Tibial artery (tissue), 4 donors: ENCODE measurements at places on chromosomes 5 and 9.

DNA sequence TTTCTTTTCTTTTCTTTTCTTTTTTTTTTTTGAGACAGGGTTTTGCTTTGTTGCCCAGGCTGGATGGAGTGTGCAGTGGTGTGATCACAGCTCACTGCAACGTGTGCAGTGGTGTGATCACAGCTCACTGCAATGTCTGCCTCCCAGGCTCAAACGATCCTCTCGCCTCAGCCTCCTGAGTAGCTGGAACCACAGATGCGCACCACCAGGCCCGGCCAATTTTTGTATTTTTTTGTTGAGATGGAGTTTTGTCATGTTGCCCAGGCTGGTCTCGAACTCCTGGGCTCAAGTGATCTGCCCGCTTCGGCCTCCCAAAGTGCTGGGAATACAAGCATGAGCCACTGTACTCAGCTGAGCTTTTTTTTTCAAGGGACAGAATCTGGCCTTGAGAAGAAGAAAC is 36.8 kb upstream of the TJP2 start:
- H3K27ac ChIP-seq = no peak overlapping the region
- no peaks in the 10 kb centered on the region for H3K36me3 ChIP-seq
- H3K4me1 ChIP-seq = peaks cover 27% of the 10 kb centered on the region
- no peak overlapping the region for H3K4me3 ChIP-seq
- DNase-seq = no peak

- no peaks in the 10 kb centered on the region for H3K27me3 ChIP-seq
- H3K4me1 ChIP-seq = no peaks in the 10 kb centered on the region
- no peak overlapping the region for H3K27ac ChIP-seq
- H3K36me3 ChIP-seq = no peaks in the 10 kb centered on the region
- no peak for DNase-seq
These were observed 1111.8 kb downstream of the TAF11L14 start for GRCh38 chr5:18745988-18746615.

- no peaks in the 10 kb centered on the region for H3K4me1 ChIP-seq
- DNase-seq = no peak
- H3K27me3 ChIP-seq = no peaks in the 10 kb centered on the region
- no peak overlapping the region for H3K4me3 ChIP-seq
These were observed 29.5 kb downstream of the KCNN2 start for GRCh38 chr5:114391321-114391720.

DNA sequence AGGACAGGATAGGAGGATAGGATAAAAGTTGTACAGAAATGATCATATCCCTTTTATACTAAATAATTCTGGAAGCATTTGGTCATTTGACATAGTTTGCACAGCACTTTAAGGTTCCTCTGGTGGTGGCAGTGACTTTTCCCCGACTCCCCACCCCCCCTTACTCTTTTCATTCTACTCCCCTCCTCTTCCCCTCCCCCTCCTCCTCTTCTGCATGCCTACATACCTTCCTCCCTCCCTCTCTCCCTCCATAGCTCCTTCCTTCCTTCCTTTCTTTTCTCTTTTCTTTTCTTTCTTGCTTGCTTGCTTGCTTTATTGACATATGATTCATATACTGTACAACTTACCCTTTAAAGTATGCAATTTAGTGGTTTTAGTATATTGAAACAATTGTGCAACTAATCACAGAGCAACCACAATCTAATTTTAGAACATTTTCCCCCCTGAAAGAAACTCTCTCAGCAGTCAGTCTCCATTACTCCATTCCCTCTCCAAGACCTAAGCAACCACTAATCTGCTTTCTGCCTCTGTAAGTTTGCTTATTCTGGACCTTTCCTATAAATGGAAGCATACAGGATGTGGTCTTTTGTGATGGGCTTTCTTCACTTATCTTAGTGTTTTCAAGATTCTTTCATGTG is 159.0 kb downstream of the HACD4 start:
- no peak overlapping the region for H3K4me3 ChIP-seq
- no peak for DNase-seq
- no peaks in the 10 kb centered on the region for H3K4me1 ChIP-seq
- H3K36me3 ChIP-seq = no peaks in the 10 kb centered on the region

DNA sequence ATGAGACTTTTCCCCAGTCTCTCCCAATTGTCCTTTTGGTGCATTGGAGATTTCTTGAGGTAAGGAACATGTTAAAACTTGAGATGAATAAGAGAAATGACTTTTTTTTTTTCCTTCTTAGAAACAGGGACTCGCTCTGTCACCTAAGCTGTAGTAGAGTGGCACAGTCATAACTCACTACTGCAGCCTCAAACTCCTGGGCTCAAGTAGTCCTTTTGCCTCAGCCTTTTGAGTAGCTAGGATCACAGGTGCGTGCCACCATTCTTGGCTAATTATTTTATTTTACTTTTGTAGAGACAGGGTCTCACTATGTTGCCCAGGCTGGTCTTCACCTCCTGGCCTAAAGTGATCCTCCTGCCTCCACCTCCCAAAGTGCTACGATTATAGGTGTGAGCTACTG is 25.9 kb downstream of the CDC42SE2 start:
- H3K27ac ChIP-seq = no peak overlapping the region
- no peaks in the 10 kb centered on the region for H3K36me3 ChIP-seq
- no peaks in the 10 kb centered on the region for H3K4me1 ChIP-seq
- H3K4me3 ChIP-seq = no peak overlapping the region

GRCh38 chr5:121152411-121152810 is 688.3 kb downstream of the PRR16 start:
- no peak for DNase-seq
- H3K27me3 ChIP-seq = no peaks in the 10 kb centered on the region
- H3K4me1 ChIP-seq = no peaks in the 10 kb centered on the region
- no peak overlapping the region for H3K27ac ChIP-seq

GRCh38 chr5:52693280-52693679 is 94.4 kb upstream of the ITGA1 start:
- H3K27me3 ChIP-seq = no peaks in the 10 kb centered on the region
- H3K36me3 ChIP-seq = no peaks in the 10 kb centered on the region
- no peak overlapping the region for H3K4me3 ChIP-seq
- peak; percentile 41 for DNase-seq

DNA sequence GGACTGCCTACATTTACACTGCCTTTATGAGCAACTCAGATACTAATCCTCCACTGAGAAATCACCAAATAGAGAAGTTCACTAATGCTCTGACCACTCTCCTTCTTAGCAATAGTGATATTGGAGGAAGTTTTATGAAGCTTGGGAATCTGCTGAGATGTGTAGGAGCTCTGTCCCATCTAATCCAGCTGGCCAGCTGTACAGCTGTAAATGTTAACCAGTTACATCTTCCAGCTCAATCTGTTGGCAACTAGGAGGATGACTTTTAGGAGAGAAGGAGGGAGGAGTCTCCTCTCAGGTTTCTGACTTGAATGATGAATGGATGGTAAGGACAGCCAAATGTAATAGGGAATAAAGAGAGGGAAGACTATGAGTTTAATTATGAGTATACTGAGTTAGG is 36.3 kb upstream of the LRRC19 start:
- H3K4me3 ChIP-seq = no peak overlapping the region
- no peaks in the 10 kb centered on the region for H3K4me1 ChIP-seq
- no peak overlapping the region for H3K27ac ChIP-seq
- no peaks in the 10 kb centered on the region for H3K36me3 ChIP-seq
- DNase-seq = no peak
- no peaks in the 10 kb centered on the region for H3K27me3 ChIP-seq

DNA sequence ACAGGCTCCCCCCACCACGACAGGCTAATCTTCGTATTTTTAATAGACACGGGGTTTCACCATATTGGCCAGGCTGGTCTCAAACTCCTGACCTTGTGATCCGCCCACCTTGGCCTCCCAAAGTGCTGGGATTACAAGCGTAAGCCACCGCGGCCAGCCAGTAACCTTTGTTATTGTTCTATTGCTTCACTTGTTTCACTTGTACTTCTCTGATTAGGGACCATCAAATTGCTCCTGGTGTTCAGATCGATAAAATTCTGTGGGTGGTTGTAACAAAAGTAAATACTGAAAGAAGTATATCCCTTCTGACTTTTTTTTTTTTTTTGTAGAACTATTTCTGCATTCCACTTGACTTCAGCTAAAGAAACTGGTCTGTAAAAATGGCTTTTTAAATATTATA is 445.5 kb upstream of the CDH10 start:
- no peak overlapping the region for H3K27ac ChIP-seq
- no peak overlapping the region for H3K4me3 ChIP-seq
- no peaks in the 10 kb centered on the region for H3K27me3 ChIP-seq

DNA sequence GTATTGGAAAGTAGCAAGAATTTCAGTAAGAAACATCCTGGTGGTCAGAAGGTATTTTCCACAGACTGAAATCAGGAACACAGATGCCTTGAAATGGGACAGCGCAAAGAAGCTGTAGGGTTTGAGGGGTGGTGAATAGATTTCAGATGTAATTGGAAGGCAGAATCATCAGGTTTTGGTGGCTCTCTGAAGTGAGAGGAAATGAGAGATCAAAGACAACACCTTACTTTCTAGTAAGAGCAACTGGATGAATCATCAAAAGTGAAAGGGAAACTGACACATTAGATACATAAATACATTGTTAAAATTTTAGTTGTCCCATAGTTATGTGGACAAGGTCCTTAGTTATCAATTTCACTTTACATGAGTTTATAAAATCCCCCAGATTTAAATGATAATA is 188.2 kb upstream of the SLC27A6 start:
- no peak overlapping the region for H3K27ac ChIP-seq
- no peak overlapping the region for H3K4me3 ChIP-seq
- DNase-seq = no peak
- H3K36me3 ChIP-seq = no peaks in the 10 kb centered on the region
- no peaks in the 10 kb centered on the region for H3K4me1 ChIP-seq

DNA sequence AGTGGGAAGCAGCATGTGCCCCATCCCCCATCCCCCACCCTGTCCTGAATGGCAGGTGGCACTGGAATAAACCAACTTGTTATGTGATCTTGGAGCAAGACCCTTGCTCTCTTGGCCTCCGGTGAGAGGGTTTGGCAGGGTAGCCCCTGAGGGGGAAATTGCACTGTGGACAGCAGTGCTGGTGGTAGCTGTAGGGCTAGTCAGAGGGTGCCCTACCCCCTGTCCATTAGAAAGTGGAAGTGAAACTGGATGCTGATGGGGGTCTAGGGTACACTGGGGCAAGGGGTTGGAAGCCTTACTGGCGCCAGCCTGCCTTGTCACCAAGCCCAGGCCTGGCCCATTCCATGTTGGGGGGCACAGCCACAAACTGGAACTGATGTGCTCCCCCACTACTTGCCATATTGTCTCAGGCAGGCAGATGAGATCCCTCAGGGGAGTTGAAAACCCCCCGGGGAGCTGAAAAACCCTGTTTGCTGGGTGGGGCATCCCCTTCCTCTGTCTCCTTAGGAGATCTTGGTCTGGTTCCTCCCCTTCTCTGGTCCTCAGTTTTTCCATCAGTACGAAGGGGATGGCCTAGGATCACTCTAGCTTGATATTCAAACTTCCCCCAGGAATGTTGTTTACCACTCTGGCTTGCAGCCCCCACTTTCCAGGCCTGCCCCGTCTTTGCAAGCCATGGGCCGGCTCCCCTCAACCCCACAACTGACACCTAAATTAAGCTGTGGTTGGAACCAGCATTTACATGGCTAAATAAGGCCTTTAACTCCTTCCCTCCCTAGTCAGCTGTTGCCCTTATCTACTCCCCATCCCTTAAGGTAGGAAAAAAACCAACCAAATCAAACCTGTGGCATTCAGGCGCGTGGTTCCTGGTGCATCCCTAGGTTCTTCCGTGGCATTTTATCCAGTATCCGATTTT is 14.4 kb upstream of the SYNPO start:
- peak; percentile 70 for DNase-seq
- no peaks in the 10 kb centered on the region for H3K4me1 ChIP-seq
- H3K27ac ChIP-seq = peak overlapping the region; percentile 99
- H3K27me3 ChIP-seq = no peaks in the 10 kb centered on the region
- no peaks in the 10 kb centered on the region for H3K36me3 ChIP-seq
- H3K4me3 ChIP-seq = peak overlapping the region; percentile 97

GRCh38 chr9:114096041-114096511 is 3.0 kb downstream of the KIF12 start:
- no peaks in the 10 kb centered on the region for H3K36me3 ChIP-seq
- no peak overlapping the region for H3K4me3 ChIP-seq
- DNase-seq = no peak

DNA sequence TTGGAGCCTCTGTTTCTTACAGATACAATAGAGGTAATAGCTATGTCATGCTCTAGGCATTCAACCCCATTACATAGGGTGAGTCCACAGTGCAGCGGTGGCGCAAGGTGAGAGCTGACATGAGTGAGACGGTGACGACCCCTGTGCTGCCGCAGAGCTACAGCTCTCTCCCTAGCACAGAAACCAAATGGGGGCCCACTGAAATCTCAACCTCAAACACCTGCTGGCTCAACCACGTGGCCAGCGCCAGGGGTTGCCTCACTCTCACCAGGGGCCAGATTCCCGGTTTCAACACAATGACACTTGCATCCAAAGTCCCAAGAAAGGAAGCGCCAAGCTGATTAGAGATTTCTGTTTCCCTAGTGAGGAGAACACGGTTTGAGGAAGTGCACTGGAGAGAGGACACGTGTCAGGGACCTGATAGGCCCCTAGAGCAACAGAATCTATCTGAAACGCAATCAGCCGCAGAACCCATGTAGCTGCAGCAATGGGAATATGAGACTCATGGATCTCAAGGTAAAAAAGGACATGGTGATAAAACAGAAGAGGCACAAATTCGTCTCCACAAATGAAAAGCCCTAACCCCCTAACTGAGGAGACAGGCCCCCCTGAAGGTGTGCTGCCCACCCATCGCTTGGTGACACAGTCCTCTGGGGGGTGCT is 114.3 kb downstream of the CRB2 start:
- H3K27ac ChIP-seq = no peak overlapping the region
- no peaks in the 10 kb centered on the region for H3K4me1 ChIP-seq
- no peaks in the 10 kb centered on the region for H3K27me3 ChIP-seq
- no peaks in the 10 kb centered on the region for H3K36me3 ChIP-seq
- no peak overlapping the region for H3K4me3 ChIP-seq
- no peak for DNase-seq

DNA sequence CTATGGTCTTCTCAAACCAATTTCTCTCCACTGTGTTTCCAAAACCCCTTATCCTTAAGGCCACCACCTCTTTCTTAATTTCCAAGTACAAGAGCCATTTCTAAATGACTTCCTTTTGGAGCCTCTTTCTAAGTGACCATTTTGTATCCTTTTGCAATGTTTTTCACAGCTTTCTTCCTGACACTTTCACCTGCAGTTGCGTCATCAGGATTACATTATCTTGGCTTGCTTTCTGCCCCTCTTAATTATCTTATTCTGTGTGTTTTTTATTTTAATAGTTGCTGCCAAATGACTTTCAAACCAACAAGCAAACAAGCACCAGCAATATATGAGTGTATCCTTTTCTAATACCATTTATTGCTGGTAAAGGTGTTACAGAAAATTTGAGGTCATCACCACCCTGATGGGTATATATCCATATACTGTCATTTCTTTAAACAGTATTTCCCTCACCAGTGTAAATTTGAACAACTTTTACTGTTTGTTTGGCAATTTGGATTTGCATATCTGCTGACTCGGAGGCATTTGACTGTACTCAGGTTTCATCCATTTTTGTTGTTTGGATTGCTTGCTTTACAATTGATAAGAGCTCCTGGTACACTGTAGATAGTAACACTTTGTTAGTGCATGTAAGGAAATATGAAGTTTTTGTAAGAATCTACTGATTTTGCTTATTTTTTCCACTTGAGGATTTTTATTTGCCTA is 5.4 kb upstream of the ANXA1 start:
- H3K4me3 ChIP-seq = no peak overlapping the region
- no peaks in the 10 kb centered on the region for H3K27me3 ChIP-seq
- DNase-seq = no peak
- no peak overlapping the region for H3K27ac ChIP-seq
- no peaks in the 10 kb centered on the region for H3K36me3 ChIP-seq
